Stimulated activated CD4-positive, alpha-beta T cell treated with anti-CD3 and anti-CD28 coated beads, Interleukin-15, amount 100 ng/mL, for 1 hour (primary cell): ENCODE measurements at places on chromosomes 5 and 9.

- DNase-seq, result no peak
These were observed 854.3 kb upstream of the DMAC1 start for GRCh38 chr9:8653855-8654254.

DNA sequence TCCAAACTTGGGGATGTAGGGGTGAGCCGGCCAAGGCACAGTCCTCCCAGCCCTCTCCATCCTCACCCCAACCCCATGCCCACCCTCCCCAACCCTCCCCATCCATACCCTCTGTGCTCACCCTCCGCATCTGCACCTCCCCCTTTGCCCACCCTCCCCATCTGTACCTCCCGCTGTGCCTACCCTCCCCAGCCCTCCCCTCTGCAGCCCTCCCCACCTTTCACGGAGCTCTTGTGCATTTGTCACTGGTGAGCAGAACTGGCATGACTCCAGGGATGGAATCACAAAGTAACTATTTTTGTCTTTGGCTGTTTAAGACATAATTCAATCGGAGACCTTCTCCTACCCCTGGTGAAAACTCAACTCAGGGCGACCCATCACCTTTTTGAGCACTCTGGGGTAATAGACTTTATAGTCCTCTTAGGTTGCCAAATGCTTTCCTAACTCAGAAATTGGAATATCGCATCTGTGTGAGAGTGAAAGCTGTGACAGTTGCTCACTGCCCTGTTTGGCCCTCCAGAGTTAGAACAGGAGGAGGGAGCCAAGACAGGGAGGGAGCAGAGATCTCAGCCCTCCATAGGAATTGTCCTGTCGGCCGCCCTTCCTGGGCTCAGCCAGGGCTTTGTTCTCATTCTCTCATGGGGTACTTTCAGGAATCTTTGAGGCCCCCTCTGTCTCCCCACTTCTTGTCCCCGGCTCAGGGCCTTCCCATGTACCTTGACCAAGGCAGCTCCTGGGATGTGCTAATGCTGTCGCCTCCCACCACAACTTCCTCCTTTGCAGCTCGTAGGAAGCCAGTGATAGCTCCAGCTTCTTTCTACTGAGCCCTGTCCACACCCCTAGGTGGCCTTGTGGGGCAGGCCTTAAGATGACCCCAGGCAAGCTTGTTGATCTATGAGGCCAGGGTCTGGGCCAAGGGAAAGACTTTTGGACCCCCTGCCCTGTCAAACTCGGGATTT lies 36.2 kb downstream of the OTULIN start:
- no peak for DNase-seq

- no peak for DNase-seq
These were observed 68.7 kb upstream of the CTSL start for GRCh38 chr9:87657190-87657589.

DNA sequence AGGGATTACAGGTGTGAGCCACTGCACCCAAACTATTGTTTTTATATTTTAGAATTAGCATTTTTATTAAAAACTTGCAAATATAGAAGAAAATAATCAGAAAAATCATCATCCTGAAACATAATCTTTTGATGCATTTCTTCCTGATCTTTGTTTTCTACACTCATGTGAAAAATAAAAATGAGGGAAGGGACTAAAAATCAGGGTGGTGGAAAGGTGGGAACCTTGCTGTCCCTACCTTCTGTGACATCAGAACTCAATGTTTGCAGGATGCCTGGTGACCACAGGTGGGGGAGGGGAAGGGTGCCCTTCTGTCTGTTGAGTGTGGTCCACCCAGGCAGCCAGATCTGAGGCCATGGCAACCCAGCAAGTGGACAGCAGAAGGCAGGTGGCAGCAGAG lies at the start of gene SMIM23:
TSS of gene SMIM23 (plus strand) at position 301 of the 400 bp plus-strand sequence. CDS start at position 356, 55 bp downstream.
- no peak for DNase-seq
